ENCODE measurements at places on chromosomes 11 and 22. TPM values are rescaled to one million over a fixed set of nuclear protein-coding genes. Genes with fewer than 3 reads are reported as not detected.

Gene GLYAT
- total RNA-seq = 0.18 TPM

DNA sequence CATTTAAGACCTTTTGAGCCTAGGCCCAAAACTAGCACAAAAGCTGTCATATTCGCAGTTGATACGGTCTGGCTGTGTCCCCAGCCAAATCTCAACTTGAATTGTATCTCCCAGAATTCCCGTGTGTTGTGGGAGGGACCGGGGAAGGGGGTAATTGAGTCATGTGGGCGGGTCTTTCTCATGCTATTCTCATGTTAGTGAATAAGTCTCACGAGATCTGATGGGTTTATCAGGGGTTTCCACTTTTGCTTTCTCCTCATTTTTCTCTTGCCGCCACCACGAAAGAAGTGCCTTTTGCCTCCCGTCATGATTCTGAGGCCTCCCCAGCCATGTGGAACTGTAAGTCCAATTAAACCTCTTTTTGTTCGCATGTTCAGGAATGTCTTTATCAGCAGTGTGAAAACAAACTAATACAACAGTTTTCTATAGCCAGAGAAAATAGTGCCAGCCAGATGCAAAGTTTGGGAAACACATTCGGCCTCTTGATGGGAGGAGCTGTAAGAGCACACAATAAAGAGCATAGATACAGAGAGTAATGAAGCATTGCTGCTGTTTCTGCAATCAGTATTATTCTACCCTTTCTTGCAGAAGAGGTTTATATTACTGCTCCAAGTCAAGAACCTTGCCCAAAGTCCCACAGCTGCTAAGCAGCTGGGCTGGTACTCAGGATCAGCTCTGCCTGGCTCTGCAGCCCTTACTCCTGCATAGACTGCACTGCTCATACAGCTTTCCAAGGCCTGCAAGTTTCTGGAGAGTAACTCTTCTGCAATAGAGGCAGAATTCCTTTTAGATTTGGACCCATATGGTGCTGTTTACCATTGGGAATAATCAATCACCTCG is 2.0 kb upstream of the ZNF195 start:
- no peaks in the 10 kb centered on the region for H3K27me3 ChIP-seq
- DNase-seq = no peak
- no peak overlapping the region for H3K27ac ChIP-seq
- 0 out of 2 replicates have a peak, but pooled peaks cover 9% of the 10 kb centered on the region for H3K4me1 ChIP-seq
- H3K4me3 ChIP-seq = no peak overlapping the region

Gene CAT
- total RNA-seq = 23.8 TPM

GRCh38 chr22:40429481-40429880 is 59.1 kb downstream of the SGSM3 start:
- H3K4me1 ChIP-seq = peaks cover 20% of the 10 kb centered on the region
- DNase-seq = no peak
- no peak overlapping the region for H3K27ac ChIP-seq

- H3K4me1 ChIP-seq = no peaks in the 10 kb centered on the region
- no peak for DNase-seq
- no peak overlapping the region for H3K4me3 ChIP-seq
- H3K27ac ChIP-seq = no peak overlapping the region
- H3K36me3 ChIP-seq = no peaks in the 10 kb centered on the region
Measured at GRCh38 chr22:30204742-30205111, 41.8 kb downstream of the LIF start.

GRCh38 chr11:125253795-125254525 is 89.4 kb downstream of the PKNOX2 start:
- no peaks in the 10 kb centered on the region for H3K36me3 ChIP-seq
- DNase-seq = no peak
- no peak overlapping the region for H3K27ac ChIP-seq
- H3K27me3 ChIP-seq = no peaks in the 10 kb centered on the region

- peaks cover 2% of the 10 kb centered on the region for H3K27me3 ChIP-seq
- no peak overlapping the region for H3K4me3 ChIP-seq
- H3K27ac ChIP-seq = no peak overlapping the region
- H3K4me1 ChIP-seq = no peaks in the 10 kb centered on the region
- H3K36me3 ChIP-seq = no peaks in the 10 kb centered on the region
Measured at GRCh38 chr11:134466610-134467567, 54.8 kb upstream of the B3GAT1 start.
